NCI-H1105 (cell line): ENCODE measurements at places on chromosomes 13 and 19.

DNA sequence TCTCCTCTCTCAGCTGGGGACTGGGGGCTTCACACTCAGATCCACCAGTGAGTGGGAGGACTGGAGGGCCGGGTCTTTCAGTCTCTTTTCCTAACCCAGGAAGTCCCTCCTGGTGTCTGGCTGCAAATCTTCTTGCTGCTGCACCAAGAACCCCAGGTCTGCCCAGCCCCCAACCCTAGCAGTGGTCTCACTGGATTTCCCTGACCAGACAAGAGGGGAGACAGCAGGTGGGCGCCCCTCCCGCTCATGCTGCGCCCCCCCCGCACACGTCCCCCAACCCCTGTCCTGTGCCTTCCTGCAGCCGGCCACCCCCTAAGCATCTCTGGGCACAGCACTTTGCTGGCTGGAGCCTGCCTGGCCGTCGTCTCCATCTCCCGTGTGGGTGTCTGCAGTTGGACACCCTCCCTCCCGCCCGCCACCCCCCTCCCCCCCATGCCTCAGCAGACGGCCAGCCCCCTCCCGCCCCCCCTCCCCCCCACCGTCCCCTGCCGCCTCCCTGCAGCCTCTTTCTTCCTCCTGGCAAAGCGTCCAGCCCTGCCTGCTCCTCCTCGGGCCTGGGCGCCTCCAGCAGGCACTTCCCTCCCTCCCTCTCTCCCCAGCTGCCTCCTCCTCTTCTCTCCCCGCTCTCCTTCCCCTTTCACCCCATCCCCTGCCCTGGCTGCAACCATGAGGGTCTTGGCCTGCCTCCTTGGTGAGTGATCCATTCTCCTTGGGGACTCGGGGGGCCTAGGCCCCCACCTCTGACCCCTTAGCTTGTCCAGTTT is at the start of gene SSC5D:
TSS of gene SSC5D (plus strand) at position 513 of the 764 bp plus-strand sequence. CDS start at position 667, 154 bp downstream.
- no peak for DNase-seq

- DNase-seq = no peak
Measured at GRCh38 chr13:95955255-95955654, 97.9 kb downstream of the UGGT2 start.

DNA sequence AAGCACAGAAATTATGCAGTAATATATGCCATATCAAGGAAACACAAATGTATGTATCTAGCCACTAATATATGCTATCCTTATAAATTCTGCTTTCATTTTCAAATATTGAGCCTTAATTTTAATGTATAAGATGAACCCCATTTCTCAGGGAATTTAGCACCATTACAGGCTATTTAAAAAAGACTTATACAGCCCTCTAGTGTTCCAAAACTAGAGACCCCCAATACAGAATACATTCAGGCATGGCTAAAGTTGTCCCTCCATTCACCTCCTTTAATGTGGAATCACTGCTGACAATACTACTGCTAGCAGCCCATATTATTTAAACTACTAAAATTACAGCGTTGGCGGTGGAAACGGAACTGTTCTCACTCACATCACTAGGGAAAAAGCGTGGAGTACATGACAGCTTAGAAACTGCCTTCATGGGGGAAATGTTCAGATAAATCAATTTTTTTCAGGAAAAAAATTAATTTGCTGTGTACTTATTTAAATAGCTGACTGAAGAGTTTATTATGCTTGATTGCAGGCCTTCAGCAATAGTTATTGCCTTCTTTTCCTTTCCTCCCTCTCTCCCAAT is 541.0 kb downstream of the PCDH9 start:
- no peak for DNase-seq

DNA sequence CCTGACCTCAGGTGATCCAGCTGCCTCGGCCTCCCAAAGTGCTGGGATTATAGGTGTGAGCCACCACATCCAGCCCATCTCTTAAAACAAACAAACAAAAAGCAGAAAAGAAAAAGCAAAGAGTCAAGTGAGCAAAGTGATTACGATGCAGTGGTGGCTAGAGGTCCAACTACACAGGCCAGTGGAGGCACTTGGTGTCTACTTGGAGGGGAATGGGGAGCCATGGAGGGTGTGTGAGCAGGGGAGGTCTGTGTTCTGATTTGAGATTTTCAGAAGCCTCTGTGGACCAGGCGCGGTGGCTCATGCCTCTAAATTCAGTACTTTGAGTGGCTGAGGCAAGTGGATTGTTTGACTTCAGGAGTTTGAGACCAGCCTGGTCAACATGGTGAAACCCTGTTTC is 6.6 kb downstream of the COLGALT1 start:
- DNase-seq = no peak

- DNase-seq = no peak
Measured at GRCh38 chr13:49253310-49253709, 5.6 kb downstream of the CDADC1 start.

DNA sequence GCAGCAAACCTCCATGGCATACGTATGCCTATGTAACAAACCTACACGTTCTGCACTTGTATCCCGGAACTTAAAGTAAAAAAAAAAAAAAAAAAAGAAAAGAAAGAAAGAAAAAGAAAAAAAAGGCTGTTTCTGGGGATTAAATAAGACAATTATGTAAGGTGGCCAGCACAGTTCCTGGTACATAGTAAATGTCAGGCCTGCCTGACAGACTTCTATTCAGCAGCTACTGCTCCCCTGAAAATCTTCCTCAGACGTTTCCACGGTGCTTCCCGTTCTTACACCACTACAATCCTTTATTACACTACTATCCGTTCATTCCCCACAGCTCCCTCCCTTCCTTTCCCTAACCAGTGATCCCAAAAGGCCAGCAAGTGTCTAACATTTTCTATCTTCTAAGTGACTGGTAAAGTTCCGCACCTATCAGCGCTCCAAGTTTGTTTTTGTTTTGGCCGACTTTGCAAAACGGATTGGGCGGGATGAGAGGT is 636 bp upstream of the RB1 start:
- no peak for DNase-seq

DNA sequence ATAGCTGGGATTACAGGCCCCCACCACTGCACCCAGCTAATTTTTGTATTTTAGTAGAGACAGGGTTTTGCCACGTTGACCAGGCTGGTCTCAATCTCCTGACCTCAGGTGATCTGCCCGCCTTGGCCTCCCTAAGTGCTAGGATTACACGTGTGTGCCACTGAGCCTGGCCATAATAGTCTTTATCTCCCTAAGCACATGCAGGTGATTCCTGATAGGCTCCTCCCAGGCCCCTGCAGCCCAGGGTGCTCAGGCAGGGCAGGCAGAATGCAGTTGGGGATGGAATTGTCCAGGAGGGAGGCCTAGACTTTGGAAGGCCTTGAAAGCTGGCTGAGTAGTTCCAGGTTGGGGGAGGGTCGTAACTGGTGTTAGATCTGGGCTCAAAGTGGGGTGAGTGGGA is 8.5 kb downstream of the ZNF526 start:
- DNase-seq = no peak

- no peak for DNase-seq
Measured at GRCh38 chr13:69737129-69737935, 370.3 kb upstream of the ATXN8OS start.

- DNase-seq = no peak
Measured at GRCh38 chr13:25707726-25708125, 336.0 kb downstream of the ATP8A2 start.

GRCh38 chr19:56015756-56016155 is 29.2 kb downstream of the NLRP5 start:
- DNase-seq = no peak

DNA sequence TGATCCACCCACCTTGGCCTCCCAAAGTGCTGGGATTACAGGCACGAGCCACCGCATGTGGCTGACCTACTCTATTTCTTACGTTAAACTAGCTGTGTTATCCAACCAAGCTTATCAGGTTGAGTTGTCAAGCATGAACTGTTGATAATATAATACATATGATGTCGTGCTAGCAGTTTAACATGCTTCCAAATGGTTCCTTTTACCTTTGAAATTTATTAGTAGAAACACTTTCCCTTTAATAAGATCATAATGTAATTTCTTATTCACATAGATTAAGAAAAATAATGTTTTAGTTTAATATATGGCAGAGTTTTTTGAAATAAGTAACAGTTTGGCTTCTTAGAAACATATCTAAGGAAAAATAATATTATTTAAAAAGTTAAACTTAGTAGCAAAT is 34.4 kb upstream of the VWA8 start:
- no peak for DNase-seq

DNA sequence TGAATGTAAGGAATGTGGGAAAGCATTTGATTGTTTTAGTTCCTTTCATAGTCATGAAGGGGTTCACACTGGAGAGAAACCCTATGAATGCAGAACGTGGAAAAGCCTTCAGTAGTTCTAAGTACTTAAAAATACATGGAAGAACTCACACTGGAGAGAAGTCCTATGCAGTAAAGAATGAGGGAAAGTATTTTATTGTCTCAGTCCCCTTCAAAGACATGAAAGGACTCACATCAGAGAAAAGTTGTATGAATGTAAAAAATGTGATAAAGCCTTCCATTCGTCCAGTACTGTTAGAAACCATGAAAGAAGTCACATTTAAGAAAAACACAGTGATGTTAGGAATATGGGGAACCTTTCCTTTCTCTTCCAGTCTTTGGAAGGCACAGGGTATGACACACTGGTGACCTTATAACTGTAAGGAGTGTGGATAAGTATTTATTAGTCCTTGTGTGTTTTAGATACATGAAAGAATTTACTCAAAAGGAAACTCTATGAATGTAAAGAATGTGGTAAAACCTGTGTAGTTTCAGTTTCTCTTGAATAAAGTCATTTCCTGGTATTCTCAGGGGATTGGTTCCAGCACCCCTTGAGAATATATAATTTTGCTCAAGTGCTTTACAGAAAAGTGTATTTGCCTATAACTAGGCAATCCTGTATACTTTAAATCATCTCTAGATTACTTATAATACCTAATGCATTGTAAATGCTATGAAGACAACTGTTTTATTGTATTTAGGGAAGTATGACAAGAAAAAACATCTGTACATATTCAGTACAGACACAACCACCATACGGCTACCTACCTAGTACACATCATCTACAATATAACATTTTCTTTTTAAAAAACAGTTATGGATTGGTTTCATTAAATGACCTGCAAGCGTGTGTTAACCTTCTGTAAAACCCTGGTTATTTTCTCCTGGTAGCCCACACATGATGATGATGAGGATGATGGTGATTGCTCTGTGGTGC is 52.8 kb downstream of the ZNF823 start:
- DNase-seq = no peak

GRCh38 chr13:84739021-84739420 is 856.7 kb upstream of the SLITRK1 start:
- no peak for DNase-seq

DNA sequence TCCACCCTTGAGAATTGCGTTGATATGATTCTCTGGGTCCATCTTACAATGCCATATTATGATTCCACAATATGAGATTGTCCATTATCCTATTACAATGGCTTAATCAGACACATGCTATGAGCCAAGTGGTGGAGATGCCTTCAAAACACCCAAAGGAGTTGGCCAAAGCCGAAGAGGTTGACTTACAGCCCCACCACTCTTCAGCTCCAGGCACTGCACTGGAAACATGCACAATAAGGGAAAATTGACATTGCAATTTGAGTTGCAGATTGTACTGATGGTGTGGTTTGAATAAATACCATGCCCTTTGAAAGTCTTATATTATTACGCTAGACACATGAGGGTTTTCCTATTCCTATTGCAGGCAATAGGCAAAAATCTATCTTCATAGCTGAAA is 75.4 kb upstream of the TNFSF11 start:
- no peak for DNase-seq

DNA sequence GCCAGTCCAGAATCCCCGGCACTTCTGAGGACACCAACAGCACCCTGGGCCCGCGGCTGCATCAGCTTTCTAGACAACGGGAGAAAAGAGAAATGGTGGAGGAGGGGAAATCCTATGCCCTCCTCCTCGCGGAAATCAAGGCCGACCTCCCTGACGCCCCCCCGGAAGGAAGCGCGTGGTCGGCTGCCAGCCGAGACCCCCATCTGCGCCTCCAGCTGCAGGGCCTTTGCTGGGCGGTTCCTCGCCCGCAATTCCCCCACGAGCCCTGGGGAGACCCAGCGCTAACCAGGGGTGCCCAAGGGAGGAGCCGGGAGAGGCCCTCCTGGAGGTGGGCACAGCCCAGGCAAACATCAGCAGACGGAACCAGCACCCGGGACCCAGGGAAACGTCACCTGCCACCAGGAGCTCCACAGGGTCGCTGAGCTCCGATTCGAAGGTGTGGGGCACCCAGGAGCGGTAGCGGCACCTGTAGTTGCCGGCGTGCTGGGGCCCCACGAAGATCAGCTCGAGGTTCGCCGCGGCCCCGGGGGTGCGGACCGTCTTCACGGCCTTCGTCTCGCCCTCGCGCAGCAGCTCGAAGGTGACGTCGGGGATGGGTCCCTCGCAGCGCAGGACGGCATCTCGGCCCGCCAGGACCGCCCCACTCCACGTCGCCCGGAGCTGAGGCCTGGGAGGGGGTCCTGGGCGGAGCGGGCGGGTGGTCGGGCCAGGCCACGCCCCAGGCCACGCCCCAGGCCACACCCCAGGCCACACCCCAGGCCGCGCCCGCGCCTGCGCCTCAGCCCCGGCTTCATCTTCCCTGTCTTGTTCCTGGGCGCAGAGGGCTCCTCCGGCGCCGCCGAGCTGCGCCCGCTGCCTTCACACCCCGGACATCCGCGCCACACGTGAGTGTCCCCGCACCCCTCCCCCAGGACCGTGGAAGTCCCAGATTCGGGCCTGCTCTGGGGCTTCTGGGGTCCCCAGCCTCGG is 6.0 kb downstream of the A1BG start:
- peak; percentile 15 for DNase-seq

- no peak for DNase-seq
Measured at GRCh38 chr13:69264362-69265334, 843.0 kb upstream of the ATXN8OS start.

DNA sequence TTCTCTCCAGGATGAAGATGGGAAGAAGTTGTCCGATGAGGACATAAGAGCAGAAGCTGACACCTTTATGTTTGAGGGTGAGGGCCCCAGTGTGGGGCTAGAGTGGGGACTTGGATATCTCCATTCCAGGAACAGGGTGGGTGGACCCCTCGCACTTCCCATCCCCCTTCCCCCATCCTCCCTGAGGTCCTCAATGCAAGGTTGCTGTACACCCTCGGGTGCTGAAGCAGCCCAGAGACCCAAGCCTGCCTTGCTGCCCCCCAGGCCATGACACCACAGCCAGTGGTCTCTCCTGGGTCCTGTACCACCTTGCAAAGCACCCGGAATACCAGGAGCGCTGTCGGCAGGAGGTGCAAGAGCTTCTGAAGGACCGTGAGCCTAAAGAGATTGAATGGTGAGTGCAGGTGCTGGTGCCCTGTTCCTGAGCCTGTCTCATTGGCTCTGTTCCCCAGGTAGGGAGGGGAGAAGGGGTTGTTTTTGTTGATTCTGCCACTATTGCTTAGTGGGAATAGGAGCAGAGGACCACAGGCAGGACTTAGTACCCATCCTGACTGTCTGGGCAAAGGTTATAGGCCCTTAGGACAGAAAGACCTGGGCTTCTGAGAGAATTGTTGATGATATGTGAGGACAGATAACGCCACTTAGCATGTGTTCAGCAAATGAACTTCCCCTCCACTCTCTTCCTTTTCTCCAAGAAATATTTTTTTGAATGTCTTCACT is 12.0 kb downstream of the CYP4F3 start:
- DNase-seq = no peak

- DNase-seq = no peak
Measured at GRCh38 chr13:112061367-112062061, 5.4 kb upstream of the SOX1 start.
